NCI-H1105 (cell line): ENCODE measurements at places on chromosomes 2 and 18.

GRCh38 chr2:159982270-159982669 is 80.1 kb downstream of the PLA2R1 start:
- DNase-seq, result no peak

DNA sequence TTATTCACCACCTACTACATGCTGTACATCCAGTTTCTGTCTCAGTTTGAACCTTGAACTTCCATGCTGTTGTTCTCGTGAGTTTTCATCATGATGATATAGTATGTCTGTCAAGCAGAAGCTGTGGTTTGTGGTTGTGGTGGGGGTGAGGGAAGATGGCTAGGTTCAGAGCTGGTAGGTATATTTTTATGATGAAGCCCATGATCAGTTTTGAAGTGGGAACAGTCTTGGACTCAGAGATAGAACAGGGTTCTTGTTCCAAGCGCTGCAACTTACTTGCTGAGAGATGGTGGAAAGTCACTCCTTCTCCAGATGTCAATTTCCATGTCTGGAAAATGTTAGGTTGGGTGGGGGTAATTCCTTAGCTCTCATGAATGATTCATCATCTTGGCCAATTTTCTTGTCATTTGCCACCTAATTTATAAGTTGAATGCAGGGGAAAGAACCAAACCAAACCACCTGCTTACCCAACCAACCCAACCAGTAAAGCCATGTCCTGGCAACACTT is 21.6 kb downstream of the PMAIP1 start:
- no peak for DNase-seq

- DNase-seq, result no peak
Observed at GRCh38 chr2:113854970-113855740, 34.7 kb upstream of the ACTR3 start.

DNA sequence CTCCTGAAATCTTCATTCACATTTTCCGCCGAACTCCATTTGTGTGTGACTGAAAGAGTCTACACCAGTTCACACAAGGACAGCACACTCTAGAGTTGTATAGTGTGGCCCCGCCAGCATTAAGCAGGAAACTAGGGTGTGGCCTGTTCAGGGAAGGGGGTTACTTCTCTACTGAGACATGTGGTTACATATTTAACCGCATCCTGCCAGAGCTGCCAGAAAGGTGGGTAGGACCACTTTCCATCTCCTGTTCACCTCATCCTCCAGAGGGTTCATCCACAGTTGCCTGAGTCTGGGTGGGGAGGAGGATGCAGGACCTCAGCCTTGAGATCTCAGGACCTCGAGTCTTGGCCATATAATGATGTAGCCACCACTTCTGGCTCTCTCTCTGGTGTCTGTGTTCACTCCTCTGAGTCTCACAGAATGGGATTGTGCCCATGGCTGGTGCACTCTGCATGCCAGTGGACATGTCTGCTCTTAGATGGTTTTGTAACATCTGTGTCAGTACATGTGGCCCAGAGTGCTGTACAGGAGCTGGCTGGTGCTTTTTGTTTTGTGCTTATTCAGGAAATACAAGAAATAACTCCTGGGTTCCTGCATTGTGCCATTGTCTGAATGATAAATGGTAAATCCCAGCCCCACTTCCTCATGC is 7.7 kb upstream of the SP140L start:
- no peak for DNase-seq

DNA sequence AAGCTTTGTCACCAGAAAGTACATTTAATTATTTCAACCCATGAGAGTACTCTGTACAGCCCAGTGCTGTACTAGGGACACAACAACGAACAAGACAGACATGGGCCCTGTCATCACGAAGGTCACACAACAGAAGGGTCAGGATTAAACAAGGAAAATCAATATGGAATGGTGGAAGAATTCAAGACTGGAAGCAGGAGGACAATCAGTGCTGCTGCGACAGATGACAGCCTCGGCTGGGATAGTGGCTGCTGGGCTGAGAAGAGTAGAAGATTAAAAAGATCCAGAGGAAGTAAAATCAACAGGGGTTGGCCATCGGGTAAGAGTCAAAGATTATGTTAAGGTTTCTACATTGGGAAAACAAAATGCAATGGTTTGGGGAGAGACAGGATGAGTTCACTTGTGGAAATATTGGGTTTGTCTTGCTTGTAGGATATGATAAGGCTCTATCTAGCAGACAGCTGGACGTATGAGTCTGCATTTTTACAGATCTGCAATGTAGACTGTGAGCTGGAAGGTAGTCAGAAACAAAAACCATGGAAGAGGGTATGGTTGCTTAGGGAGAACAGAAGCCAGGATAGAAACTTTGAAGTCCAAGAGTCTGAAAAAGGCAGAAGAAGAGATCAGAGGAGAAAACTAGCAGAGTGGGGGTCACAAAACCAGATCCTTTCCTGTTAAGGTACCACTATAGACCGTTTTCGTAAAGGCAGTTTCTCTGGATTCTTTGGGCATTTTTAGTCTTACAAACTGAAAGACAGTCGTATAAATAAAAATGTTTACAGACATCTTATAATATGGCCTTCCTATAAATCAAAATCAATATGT is 84.1 kb downstream of the PRELID3A start:
- DNase-seq, result no peak

GRCh38 chr2:72934683-72935610 is 17.6 kb downstream of the EMX1 start:
- no peak for DNase-seq

DNA sequence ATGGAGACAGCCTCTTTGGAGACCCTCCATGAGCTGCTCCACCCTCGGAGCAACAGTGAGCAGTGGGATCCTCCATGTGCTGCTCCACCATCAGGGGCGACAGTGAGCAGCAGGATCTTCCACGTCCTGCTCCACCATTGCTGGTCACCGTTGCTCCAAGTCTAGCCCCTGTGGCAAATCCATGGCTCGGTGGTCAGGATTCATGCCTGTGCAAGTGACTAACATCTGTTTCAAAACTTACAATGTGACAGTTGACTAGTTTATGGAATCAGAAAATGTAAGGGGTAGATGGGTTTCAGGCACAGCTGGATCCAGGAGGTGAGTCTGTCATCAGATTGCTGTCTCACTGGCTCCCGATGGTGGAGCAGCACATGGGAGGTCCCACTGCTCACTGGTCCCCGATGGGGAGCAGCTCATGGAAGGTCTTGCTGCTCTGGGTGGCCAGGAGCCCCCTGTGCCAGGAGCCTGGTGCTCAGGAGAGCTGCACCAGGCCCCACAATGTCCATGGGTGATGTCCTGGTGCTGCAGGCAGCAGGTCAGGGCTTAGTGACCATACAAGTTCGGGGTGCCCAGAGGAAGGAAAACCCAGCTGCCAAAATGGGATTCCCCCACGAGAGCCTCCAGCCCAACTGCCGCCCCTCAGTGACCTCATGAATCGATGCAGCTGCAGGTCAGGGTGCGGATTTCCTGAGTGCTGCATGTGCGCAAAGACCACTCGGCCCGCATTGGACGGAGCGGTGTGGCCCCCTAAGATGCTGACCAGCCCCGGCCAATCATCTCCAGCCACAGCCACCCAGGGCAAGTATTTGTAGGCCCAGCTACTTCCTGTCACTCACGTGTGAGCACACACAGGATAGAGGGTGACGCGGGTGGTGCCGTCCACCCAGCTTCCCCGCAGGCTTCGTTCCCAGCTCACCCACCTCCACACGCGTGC is 116.5 kb upstream of the OTOS start:
- DNase-seq, result no peak

DNA sequence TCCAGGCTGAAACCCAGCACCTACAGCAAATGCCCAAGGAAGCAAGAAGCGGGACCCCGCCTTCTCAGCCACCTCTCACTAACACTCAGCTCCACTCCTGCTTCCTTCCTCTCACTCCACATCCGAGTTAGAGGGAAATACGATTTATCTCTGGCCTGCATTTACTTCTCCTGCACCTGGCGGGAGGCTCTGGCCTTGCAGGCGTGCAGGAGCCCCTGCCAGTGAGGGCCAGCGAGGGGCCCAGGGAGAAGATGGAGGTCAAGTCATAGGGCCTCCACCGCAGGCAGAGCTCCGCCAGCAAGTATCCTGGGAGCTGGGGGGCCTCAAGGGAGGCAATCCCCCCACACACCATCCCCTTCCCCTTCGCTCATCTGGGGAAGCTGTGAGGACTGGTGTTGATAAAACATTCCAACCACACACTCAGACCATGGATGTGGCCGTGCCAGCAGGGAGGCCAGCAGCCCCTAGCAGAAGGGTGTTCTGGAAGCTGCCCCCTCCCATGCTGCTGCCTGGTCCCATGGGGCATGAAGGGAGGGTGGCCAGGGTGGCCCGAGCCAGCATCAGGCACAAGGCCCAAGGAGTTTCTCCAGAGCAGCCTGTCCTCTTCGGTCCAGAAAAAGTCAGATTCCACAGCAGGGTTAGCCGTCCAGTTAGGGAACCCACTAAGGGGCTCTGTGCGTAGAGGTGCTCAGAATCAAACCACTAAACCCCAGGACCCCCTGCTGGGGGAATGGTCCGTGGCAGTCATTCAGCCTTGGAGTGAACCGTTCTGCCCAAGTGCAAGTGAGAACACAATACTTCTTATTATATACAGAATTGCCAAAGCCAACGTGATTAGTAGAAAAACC is 91.2 kb downstream of the HDAC4 start:
- no peak for DNase-seq

GRCh38 chr18:12597760-12598159 is 60.1 kb downstream of the SPIRE1 start:
- DNase-seq, result no peak

- no peak for DNase-seq
Observed at GRCh38 chr2:226732478-226733188, 67.0 kb downstream of the IRS1 start.

GRCh38 chr2:53652131-53652530 is 115.5 kb upstream of the CHAC2 start:
- DNase-seq, result no peak

- no peak for DNase-seq
Observed at GRCh38 chr18:12604445-12605007, 53.4 kb downstream of the SPIRE1 start.

DNA sequence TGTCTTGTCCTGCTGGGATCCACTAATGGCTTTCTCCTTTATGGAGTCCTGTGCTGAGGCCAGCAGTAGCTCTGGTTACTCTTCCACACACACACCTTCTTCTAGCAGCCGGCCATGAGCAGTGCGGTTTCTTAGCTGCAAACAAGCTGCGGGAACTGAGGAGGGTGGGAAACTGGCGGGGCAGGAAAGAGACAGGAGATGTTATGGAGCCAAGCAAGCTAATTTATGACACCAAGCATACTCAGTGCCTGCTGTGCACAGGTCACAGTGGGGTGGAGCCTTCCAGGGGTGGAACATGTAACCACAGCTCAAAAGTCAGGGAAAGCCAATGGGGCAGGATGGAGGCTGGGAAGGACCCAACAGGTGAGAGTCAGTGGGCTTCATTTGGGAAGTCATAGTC is 180.8 kb downstream of the FAM210A start:
- no peak for DNase-seq

GRCh38 chr2:134782792-134783191 is 55.6 kb upstream of the ACMSD start:
- no peak for DNase-seq

DNA sequence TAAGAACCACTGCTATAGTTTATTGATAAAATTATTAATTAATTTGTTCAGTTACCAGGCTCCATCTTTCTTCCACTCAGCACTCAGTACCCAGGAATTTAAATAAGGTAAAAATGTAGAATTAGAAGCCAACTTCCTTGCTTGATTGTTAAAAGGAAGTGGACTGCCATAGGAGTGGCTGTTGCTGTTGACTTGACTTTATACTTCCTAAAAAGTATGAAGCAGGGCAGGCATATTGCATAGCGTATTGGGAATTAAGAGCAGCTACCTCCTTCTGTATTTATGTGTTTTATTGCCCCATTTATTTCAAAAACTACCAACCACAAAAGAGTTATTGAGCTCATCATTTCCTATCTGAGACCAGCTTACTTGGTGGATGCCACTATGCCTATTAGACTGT is 27.9 kb downstream of the PSMD1 start:
- no peak for DNase-seq

- DNase-seq, result no peak
Observed at GRCh38 chr2:232833830-232834229, 36.2 kb upstream of the SNORC start.

GRCh38 chr2:235561450-235561849 is 67.6 kb downstream of the AGAP1 start:
- DNase-seq, result no peak

DNA sequence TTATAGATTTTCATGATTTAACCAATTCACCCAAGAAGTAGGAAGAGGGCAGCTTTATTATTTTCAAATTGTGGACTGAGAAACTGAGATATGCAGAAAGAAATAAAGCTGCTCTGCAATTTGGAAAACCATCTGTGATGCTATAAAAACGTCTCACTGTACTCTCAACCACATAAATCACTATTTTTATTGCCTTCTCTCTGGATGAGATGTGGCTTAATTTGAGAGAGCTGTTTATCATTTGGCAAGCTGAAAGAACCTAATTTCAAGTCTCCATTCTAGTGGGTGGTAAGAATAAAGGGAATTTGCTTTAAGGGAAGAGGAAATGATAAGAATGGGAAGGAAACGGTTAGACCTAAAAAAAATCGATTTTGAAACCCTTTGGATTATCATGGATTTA is 49.9 kb upstream of the CYP1B1 start:
- DNase-seq, result no peak

- no peak for DNase-seq
Observed at GRCh38 chr2:140085674-140086073, 1305.5 kb upstream of the NXPH2 start.

- no peak for DNase-seq
Observed at GRCh38 chr2:196980001-196980400, 53.5 kb upstream of the PGAP1 start.

GRCh38 chr2:107359021-107359420 is 467.7 kb upstream of the RGPD4 start:
- no peak for DNase-seq

DNA sequence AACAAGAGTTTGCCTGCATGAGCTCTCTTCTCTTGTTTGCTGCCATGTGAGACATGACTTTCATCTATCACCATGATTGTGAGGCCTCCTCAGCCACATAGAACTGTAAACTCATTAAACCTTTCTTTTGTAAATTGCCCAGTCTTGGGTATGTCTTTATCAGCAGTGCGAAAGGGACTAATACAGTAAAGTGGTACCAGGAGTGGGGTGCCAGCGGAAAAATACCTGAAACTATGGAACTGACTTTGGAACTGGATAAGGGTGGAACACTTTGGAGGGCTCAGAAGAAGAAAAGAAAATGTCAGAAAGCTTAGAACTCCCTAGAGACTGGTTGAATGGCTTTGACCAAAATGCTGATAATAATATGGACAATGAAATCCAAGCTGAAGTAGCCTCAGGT is 260.9 kb downstream of the DSC3 start:
- DNase-seq, result no peak
